ENCODE measurements at places on chromosomes 16 and 17.

DNA sequence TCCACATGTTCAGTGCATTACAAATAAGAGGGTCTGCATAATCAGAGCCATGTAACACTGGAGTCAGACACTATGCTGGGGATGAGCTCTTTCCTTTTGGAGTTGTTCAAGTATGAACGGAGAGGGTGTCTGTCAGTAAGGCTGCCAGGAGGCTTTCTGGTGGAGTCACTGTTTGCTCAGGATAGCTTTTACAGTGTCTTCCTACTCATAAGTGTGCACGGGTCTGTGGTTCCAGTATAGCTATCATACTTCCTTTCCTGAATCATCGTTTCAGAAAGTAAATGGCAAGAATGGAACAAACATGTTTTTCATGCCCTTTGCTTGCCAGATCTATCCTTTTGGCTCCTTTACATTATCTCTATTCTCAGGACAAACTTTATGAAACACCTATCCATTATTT, 152.7 kb upstream of the CDH11 start:
- no peak for DNase-seq

DNA sequence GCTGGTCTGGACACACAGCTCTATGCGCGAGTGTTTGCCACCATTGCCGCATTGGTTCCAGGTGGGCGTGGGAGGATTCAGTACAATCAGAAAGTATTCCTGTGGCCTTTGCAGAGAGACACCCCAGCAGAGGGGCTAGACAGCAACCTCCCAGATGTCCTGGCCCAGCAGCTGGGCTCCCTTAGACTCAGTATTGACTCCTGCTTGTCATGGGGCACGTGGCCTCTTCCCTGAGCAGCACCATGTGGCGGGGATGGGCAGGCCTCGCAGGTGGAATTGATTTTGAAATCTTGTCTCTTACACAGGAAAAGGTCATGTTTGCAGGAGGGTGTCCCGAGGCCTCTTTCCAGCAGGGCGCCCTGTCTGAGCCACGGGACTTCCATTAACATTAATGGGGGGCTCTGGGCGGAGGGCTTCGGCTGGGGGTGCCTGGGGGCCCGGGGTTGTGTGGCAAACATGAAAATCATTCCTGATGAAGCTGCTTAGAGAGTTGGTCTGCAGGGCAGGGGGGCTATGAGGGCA, 96.4 kb downstream of the C16orf78 start:
- DNase-seq, result no peak

- no peak for DNase-seq
Measured at GRCh38 chr16:31479751-31480150, 3.2 kb upstream of the SLC5A2 start.

DNA sequence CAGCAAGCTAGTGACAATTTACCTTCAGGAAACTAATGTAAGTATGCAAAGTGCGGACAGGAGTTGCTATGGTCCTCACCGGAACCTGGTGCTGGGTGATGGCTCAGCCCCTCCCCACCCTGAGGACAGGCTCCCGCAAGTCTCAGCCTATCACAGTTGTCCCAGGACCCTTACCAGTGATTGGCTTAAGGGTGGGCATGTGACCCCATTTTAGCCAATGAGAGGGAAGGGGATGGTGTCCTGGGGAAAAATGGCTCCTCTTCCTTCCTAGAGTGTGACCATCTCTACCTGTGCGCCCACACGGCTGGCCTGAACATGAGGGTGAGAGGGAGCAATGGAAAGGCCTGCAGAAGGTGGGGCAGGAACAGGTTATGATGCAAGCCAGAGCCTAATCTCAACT, 80.4 kb downstream of the C16orf78 start:
- DNase-seq, result no peak

- no peak for DNase-seq
Measured at GRCh38 chr17:76309461-76309860, 1.4 kb upstream of the QRICH2 start.

- no peak for DNase-seq
Measured at GRCh38 chr16:53964145-53964790, 260.3 kb downstream of the FTO start.

- DNase-seq, result no peak
Measured at GRCh38 chr17:79678091-79678735, 52.5 kb upstream of the ENPP7 start.

DNA sequence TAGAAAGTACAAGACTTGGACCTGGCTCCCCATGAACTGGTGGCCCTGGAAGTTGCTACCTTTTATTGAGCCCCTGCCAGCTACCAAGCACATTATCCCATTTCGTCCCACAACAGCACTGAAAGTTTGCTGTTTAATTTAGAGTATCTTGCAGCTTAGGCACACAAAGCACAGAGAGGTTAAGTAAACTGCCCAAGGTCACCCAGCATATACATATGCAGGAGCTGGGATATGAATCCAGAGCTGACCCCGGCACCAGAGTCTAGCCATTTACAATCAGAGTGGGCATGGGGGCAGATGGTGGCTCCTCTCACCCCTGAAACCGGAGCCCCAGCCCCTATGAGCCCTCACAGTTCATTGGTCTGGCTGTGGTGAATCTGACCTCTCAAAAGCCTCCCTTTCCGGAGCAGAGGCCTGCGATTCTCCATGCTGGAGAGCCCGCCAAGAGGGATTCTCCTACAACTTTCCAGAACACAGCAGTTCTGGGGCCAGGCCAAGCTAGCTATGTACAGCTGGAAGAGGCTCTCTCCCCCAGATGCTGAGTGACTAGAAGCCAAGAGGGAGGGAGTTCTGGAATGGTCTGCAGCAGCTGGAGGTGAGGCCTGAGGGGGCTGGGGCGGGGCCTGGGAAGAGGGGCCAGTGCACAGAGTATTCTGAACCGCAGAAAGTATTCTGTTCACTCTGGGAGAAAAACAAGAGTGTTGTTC, 58.3 kb downstream of the SREBF1 start:
- no peak for DNase-seq

DNA sequence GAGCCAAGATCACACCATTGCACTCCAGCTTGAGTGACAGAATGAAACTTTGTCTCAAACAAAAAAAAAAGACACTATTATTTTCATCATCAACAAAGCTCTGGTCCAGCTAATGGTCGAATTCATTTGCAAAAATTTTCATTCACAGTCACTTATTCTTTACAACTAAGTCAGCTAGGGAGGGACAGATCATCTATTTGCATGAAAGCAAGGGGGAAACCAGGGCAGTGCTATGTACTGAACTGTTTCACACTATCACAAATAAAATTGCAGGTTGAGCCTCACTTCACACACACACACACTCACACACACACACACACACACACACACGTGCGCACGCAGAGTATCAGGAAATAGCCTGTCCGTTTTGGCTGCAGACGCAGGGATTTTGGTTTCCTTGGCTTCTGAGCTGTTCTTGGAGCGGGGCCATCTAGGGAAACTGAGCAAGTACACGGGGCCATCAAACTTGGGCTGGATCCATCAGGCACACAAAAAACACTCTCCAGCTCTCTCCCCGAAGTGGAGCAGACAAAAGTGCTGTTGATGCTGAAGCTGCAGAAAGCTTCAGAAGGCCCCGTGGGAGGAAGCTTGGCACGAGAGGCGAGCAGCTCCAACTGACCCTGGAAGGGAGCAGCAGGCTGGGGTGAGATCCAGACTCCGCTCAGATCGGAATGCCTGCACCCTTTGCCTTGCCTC, 44.3 kb upstream of the HELZ start:
- DNase-seq, result no peak

DNA sequence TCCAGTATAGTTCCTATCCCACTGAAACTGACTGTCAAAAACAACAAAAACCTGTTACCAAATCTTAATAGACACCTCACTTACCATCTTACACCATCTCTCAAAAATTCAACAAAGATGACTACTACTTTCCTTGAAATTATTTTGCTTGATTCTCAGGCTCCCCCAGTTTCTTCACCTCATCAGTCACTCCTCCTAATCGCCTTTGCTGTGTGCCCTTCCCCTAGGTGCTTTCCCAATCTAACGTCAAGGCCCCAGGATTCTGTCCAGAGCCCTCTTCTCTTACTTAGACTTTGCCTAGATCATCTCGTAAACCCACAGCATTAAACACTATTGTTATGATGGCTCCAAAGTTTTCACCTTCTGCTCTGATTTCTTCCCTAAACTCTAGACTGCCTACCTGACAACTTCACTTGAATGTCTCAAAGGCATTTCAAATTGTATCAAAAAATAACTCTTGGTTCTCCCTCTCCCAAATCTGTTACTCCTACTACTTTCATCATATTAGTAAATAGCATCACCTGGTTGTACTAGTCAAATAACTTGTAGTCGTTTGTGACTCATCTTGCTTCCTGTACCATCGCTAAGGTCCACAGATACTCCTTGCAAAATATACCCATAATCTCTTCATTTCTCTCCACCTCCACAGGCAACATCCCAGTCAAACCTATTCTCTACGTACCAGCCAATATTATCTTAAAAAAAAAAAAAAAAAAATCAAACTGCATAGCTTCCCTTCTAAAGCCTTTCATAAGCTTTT, 18.0 kb downstream of the C16orf87 start:
- no peak for DNase-seq

GRCh38 chr16:63372815-63373214, 1336.6 kb upstream of the CDH8 start:
- DNase-seq, result no peak

DNA sequence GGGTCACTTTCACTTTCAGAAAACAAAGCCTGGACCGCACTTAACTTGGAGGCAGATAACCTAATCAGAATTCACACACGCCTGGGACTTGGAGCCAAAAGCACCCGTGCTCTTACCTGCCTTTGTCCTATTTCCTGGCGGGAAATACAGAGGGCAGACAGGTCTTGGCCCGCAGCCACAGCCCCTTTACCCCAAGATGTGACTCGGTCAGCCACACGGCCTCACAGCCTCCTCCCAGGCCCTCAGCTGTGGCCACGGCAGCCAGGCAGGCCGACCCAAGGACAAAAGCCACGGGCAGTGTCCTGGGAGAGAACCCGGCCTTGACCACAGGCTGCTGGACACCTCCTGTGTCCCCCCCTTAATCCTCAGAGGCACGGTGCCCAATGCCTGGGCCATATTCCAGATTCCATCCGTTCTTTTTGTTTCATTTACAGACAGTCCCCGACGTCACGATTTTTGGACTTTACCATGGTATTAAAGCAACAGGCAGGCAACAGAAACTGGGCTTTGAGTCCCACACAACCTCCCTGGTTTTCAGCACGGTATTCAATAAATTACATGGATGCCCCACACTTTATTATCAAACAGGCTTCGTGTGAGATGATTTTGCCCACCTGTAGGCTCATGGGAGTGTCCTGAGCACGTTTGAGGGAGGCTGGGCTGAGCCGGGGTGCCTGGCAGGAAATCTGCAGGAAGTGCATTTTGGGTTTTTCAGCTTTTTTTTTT, 30.1 kb upstream of the GAA start:
- DNase-seq, result no peak

- no peak for DNase-seq
Measured at GRCh38 chr17:48240122-48240521, 132.6 kb downstream of the SNX11 start.

GRCh38 chr17:58755577-58756245, at the start of gene PPM1E:
TSS of gene PPM1E (plus strand) at chr17:58755854.
- DNase-seq, result peak; percentile 9

DNA sequence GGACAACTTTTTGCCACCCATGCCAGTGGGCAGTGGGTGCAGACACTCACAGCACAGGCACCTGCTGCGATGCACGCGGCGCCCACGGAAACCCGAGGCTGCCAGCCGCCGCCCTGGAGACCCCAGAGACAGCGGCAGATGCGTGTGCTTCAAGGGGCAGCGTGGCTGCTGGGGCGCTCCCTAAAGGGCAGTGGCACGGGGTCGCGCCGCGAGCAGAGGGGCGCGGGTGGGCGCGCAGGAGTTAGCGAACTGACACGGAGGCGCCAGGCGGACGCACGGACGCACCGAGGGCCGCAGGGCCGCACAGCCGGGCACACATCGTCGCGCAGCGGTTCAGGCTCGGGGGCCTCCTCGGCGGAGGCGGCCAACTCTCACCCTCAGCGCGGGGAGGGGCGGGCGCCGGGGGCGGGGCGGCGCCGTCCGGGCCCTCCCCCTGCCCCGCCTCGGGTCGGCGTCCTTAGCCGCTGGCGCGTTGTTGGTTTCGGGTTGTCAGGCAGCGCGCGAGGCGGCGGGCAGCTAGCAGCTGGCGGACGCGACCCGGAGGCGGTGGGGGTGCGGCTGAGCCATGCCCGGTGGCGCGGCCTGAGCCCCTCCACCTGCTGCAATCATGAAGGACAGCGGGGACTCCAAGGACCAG, at the start of gene KIF19:
Gene KIF19, plus strand, starts transcription at position 484 of the 637 bp plus-strand sequence. Its CDS starts 124 bp downstream, at position 608.
- DNase-seq, result no peak

DNA sequence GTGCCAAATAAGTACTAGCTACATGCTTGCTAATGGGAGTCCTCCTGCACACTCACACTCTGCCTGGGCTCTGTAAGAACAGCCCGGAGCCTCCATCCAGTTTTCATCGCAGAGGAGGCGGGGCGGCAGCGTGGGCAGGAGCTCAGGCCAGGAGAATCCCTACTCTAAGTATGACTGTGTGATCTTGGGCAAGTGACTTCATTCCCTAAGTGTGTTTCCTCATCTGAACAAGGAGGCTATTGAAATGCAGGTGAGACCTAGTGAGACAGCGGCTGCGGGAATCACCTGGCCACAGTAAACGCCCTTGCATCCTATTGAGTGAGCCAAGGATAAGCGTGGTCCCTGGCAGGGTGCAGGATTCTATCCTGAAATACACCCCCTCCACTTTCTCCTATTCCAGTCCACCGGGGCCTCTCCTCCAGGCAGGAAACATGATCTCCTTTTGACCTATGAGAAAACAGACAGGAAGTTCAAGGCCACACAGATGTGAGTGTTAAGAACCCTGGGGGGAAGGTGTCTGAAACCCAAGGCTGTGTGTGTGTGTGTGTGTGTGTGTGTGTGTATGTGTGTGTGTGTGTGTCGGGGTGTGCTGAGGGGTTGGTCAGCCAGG, 5.2 kb upstream of the RAI1 start:
- DNase-seq, result no peak

DNA sequence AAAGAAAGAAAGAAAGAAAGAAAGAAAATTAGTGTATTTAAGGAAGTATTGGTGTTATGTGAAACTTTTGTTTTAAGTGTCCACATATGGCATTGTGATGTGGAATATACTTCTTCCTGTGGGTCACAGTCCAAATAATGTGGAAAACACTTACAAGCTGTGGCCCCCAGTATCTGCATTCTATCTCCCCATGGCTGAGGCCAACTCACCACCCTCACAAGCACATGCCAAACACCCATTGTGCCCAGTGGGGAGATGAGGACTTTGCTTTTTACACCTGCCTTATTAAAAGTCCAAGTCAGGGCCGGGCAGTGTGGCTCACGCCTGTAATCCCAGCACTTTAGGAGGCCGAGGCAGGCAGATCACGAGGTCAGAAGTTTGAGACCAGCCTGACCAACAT, 4.0 kb upstream of the P2RX5 start:
- no peak for DNase-seq

DNA sequence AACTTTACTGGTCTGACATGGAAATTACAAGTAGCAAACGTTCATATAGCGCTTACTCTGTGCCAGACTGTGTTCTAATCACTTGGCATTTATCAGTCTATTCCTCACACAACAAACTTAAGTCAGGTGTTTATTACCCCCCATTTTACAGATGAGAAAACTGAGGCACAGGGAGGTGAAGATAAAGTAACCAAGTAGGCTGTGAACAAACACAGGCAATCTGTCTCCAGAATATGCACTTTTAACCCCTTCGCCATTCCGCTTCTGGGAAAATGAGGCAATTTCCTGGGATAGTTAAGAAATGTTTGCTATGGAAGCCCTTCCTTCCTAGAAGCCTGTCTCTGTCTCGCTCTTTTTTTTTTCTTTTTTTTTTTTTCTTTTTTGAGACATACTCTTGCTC, 12.2 kb upstream of the CXCL16 start:
- DNase-seq, result no peak

All from activated naive CD8-positive, alpha-beta T cell treated with anti-CD3 and anti-CD28 coated beads, Interleukin-2, amount 50 U/mL, for 16 hours (primary cell).